ENCODE measurements at places on chromosomes 11 and 22.

- peak; percentile 89 for DNase-seq
Observed at GRCh38 chr11:44095506-44096359, at the start of gene EXT2. Gene EXT2 (plus strand): TSS chr11:44095678. CDS start chr11:44107713, 12,035 bp downstream.

GRCh38 chr22:36343070-36343719 lies 44.6 kb downstream of the MYH9 start:
- DNase-seq = no peak

- peak; percentile 51 for DNase-seq
Observed at GRCh38 chr11:17722000-17722643, 2.8 kb downstream of the MYOD1 start.

- DNase-seq = no peak
Observed at GRCh38 chr11:45657496-45658260, 7.7 kb downstream of the CHST1 start.

- no peak for DNase-seq
Observed at GRCh38 chr11:79081471-79082031, 359.3 kb downstream of the TENM4 start.

GRCh38 chr11:67400942-67401494 lies 640 bp downstream of the PPP1CA start:
- DNase-seq = no peak

DNA sequence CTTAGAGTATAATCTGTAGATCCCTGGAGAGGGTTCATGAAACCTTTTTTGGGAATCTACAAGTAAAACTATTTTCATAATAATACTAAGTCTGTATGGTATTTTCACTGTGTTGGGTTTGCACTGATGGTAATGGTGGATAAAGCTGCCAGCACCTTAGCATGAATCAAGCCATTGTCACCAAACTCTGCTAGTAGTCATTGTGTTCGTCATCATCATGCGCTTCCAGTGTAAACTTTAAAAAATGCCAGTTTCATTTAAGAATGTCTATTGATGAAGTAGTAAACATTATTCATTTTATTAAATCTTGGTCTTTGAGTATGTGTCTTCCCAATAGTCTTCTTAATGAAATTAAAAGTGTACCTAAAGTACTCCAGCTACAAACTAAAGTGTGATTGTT lies 15.0 kb downstream of the ALKBH3 start:
- DNase-seq = no peak

DNA sequence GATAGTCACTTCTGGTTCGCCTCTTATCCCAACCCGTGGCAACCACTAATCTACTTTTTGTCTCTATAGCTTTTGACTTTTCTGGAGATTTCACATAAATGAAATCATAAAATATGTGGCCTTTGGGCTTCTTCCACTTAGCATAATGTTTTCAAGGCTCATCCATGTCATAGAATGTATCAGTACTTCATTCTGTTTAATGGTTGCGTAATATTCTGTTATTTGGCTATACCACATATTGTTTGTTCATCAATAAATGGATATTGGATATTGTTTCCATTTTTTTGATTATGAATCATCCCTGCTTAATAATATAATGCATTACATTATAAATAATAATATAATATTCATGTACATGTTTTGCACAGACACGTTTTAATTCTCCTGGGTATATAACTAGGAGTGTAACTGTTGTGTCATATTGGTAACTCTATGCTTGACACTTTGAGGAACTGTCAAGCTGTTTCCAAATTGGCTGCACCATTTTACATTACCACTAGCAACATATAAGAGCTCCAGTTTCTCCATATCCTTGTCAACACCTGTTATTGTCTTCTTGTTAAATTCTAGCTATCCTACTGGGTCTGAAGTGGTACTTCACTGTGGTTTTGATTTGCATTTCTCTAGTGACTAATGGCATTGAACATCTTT lies 181.5 kb downstream of the CADM1 start:
- DNase-seq = no peak

DNA sequence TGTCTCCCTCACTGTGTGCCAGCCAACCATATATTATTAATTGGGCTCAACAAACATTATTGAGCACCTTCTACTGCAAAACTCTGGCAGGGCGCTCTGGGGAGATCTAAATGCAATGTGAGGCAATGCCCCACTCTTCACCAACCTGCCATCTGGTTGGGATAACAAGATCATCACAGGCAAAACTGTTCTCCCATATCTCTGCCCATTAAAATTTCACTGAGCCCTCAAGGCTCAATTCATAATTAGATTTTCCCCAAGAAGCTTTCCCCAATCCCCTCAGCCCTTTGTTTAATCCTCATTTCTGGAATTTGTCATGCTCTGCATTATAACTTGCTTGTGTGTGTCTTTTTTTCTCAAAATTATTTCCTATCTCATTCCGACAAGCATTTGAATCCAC lies 106.6 kb downstream of the ARL14EP start:
- no peak for DNase-seq

DNA sequence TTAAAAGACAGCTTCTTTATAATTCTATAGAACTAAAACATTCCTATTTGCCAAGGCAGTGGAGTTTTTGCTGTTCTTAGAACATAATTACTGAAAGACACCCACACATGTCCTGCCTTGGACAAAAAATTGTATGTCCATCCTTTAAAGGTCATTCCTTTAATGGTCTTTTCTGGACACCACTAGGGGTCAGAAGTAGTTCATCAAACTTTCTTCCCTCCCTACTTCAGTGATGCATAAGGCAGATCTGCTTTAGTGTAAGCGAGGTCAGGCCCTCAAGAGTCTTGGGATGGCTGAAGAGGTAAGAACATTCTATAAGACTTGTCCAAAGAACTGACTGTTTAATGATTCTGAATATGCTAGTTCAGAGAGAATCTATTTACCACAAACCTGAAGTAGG lies 4.3 kb upstream of the OR51V1 start:
- DNase-seq = peak; percentile 16

GRCh38 chr22:36129486-36130388 lies 30.8 kb downstream of the APOL3 start:
- no peak for DNase-seq

- peak; percentile 33 for DNase-seq
Observed at GRCh38 chr22:20604776-20605221, 97.4 kb downstream of the MED15 start.

DNA sequence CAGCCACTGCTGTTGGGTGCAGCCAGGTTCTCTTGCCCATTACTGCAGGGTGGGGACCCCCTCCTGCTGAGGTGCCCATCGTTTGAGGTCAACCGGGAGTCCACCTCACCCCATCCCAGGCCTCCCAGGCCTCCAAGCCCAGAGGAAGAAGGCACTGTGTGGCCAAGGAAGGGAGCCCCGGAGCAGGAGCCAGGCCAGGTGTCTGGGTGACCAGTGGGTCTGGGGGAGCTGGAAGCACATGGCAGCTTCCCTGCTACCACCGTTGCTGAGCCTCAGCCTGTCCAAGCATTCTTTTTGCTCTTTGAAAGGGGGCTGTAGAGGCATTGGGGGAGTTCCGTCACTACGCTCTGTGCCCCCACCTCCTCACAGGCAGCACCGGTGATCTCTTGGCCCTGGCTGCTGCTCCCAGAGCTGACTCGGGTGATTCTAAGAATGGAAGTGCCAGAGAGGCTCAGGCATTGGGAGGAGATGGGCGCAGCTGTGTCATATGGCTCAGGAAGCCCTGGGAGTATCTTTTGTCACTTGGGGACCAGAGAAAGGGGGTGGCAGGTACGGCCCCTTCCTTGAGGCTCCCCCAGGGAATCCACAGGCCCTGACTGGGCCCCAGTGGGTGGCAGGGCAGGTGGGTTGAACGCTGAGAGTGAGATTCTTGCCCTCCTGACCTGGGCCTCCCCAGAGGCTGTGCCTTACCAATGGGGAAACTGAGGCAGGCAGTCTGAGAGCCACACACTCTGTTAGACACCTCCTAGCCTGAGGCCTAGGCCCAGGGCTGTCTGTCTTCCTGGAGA lies 1.9 kb downstream of the SEPTIN5 start:
- DNase-seq = no peak

- peak; percentile 79 for DNase-seq
Observed at GRCh38 chr11:64246871-64247728, at the start of gene PPP1R14B. Gene PPP1R14B (minus strand): TSS chr11:64246943. CDS start chr11:64246673, 270 bp downstream.

DNA sequence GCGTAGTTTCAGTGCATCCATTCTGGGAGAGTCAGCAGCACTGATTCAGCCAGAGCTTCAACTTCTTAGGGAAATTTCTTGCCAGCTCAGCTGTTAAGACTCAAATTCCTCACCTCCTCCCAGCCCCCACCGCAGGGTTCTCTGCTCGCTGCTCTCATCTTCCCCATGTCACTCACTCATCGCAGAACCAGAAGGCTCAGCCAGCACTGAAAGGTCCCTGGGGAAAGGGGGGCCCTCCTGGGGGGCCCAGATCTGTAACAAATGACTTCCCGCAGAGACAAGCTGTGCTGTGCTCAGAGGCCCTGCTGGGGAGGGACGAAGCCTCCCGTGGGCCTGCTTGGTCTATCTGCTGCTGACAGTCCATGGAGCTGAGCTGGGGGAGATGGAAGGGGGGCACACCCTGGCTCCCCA lies 220.6 kb downstream of the NTM start:
- no peak for DNase-seq

DNA sequence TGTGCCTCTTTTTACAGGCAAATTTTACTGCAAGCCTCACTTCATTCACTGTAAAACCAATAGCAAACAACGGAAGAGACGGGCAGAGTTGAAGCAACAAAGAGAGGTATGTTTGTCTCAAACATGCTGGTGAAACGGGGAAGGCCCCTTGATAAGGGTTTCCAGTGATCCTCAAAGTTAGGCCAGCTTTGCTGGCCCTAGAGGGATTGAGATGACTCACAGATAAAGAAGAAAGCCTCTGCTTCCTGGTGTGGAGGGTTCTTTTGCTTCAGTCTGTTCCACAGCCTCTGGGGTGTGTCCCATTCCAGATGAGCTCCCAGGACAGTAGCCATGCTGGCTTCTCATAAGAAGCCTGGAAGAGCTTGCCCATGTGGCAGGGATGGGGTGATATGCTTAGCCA lies 118.9 kb upstream of the PARVA start:
- DNase-seq = peak; percentile 85

DNA sequence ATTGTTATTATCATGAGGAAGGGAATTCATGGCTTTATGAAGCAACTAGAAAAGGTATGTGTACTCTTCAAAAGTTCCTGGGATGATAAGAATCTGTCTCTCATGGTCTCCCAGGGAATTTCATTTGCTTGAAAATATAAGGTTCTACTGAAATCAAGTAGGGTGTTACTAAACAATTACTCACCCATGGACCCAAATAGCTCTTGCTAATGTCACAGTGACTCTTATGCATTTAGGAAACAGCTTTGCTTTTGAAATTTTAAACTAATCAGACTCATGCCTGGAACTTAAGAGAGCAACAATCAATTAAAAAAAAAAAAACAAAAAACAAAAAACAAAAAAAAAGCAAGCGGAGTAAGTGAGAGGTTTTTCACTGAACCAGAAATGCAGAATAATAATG lies 1546.3 kb upstream of the TENM4 start:
- DNase-seq = no peak

- no peak for DNase-seq
Observed at GRCh38 chr22:49210606-49211005, 617.1 kb downstream of the BRD1 start.

DNA sequence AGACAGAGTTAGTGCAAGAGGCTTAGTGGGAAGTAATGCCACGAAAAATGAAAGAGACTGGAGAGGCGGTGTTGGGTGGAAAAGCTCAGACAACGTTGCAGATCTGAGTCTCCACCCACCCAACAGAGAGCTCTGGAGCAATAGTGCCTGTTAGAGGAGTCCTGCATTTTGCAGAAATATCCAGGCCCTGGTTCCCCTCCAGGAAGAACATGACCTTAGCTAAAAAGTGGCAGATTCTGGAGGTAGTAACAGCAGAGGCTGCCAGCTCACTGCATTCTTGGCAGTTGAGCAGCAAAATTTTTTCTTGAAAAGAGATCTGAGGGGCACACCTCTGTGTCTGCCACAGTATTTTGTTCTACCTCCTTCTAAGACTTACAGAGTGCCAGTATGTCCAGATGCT lies 27.7 kb upstream of the BIRC3 start:
- no peak for DNase-seq

GRCh38 chr22:29797351-29797750 lies 30.2 kb downstream of the UQCR10 start:
- DNase-seq = no peak

DNA sequence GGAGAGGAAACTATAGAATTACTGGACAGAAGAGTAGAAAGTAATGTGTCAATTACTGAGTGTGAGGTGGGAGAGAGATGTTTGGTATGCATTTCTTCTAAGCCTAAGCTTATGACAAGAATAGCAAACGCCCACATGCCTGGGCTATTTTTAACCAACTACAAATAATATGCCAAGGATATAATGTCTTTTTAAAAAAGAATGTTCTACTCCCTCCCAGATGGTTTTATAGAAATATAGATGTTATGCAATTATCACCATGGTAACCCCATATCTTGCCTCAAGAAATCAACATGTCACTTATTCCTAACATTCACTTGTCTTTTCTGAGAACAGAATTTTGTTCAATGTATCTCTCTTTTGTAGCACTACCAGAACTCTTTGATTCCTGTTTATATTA lies 996.7 kb upstream of the CHORDC1 start:
- no peak for DNase-seq

DNA sequence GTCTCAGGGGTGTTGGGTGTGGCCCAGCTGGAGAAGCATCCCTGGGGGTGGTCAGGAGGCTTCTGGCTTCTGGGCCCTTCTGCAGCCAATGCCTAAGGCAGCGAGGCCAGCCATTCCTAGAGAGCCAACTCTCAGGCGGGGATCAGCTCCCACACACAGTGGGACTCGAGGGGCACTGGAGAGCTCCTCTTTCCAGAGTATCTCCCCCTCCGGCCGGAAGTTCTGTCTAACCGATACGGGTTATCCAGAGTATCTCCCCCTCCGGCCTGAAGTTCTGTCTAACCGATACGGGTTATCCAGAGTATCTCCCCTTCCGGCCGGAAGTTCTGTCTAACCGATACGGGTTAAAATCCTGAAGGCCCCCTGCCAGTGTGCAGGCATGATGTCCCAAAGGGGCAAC lies 71.2 kb upstream of the B3GAT1 start:
- no peak for DNase-seq

DNA sequence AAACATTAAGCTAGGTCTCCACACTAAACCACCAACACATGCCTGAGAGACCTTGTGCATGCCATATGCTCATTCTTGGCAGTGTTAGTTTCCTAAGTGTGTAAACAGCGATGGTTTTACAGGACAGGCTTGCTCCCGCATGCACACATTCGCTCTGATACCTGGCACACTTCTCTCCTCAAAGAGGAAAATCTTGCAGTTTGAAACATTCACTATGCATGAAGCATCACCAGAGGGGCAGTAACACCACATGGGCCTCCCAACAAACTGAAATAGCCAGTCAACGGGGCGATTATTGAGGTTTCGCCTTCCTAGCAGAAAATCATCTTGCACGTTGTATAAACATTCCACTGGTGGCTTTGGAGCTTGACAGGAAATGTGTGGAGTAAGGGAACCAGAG lies 52.6 kb downstream of the ABTB2 start:
- no peak for DNase-seq

DNA sequence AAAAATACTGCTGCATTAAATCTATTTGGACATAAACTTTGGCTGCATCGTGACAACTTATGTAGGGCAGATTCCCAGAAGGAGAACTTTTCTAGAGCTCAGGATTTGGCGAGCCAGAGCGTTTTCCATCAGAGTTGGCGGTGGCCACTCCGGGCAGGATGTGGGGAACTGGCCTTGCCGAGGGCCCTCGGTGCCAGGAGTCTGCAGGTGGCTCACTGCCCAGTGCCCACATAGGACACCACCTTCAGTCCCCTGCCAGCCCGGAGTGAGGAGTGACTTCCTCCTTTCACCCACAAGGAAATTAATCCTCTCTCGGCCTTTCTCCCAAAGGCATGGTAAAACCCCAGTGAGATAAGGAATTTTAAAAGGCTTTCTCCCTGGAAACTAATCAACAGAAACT lies 1.6 kb upstream of the LGALS2 start:
- no peak for DNase-seq

Measured in trophoblast cell (in vitro differentiated cells and primary cell).